CD14-positive monocyte (primary cell): ENCODE measurements at places on chromosomes 3 and 15. TPM values are rescaled to one million over a fixed set of nuclear protein-coding genes. Genes with fewer than 3 reads are reported as not detected.

DNA sequence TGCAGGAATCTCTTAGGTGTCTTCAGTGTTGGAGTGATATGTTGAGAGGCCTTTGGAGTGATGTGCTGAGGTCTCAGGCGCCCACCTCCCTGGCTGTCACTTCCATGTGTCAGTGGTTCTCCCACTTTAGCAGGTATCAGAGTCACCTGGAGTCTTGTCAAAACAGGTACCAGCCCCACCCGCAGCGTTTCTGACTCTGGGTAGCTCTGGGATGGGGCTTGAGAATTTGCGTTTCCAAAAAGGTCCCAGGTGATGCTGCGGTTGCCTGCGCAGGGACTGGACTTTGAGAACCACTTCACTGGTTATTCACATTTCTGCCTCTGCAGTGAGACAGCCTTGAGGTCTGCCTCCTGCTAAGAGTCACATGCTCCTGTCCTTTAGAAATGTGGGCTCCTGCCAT, 15.5 kb downstream of the UMPS start:
- DNase-seq, result no peak

GRCh38 chr3:77370413-77370812, 330.5 kb downstream of the ROBO2 start:
- DNase-seq, result no peak

GRCh38 chr3:103075282-103075681, 640.5 kb downstream of the ZPLD1 start:
- DNase-seq, result no peak

DNA sequence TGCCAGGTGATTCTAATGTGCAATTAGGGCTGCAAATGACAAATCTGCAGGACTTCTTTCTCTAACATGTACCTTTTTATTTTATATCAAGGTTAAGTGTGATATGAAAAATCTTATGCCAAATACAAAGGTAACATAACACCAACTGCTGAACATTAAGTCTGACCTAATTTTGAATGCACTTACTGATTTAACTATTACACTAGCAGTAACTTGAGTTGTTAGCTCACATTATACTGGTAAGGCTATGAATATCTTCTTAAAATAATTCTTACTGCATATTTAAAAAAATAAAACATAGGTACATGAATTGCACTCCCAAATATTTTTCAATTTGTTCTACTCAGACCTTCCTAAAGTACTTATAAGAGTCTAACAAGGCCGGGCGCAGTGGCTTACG, 259.2 kb downstream of the CD47 start:
- no peak for DNase-seq

Gene NPAP1
- polyA plus RNA-seq, result not detected

Gene TM4SF18
- not detected in 2 replicates for polyA plus RNA-seq

Gene LRRK1
- polyA plus RNA-seq, result 5.4 TPM

Gene C3orf49
- not detected for polyA plus RNA-seq
